ENCODE measurements at places on chromosomes 3 and 15.

GRCh38 chr3:3107181-3107580, 3.0 kb downstream of the IL5RA start:
- DNase-seq: no peak

- no peak for DNase-seq
Measured at GRCh38 chr3:156750191-156750873, 75.8 kb upstream of the LEKR1 start.

- no peak for DNase-seq
Measured at GRCh38 chr15:41554915-41555314, 4.1 kb upstream of the TYRO3 start.

- no peak for DNase-seq
Measured at GRCh38 chr3:41050144-41050543, 149.2 kb upstream of the CTNNB1 start.

- no peak for DNase-seq
Measured at GRCh38 chr3:156316076-156316475, 195.7 kb downstream of the KCNAB1 start.

- no peak for DNase-seq
Measured at GRCh38 chr15:39960411-39960810, 26.5 kb downstream of the EIF2AK4 start.

DNA sequence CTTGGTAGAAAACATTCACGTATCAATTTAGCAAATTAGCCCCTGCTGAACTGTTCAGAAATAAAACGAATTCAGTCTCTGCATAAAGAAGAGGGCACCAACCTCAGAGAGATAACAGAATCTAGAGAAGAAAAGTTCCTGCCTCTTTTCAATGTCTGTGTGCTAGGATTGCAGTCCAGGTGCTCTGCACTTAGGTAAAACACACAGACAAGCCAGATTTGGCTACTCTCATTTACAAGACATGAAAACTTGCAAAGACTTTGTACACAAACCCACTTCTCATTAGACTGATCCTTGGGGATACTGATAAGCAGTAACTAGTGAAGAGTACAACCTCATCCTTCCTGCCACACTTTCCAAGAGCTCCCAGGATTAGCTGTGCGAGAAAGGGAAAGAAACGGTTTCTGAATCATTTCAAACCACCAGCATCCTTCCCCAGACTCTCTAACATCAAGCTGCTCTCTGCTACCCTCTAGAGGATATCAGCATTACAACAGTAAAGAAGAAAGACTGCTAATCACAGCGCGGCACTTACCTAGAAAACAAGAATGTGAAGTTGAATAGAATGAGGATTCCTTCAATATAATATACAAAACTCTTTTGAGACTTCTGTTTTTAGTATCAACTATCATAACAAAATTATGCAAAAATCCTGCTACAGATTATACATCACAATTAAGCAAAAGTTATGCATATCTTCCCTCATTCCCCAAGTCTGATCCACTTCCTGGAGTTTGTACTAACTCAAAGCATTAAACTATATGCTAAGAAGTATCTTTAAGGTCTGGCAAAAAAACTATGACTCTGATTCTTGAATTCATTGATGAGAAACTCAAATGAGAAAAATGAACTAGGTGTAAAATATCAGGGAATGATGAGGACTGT, 306.4 kb downstream of the MAGI1 start:
- DNase-seq: no peak

GRCh38 chr3:150447084-150447483, 39.0 kb downstream of the TSC22D2 start:
- DNase-seq: no peak

DNA sequence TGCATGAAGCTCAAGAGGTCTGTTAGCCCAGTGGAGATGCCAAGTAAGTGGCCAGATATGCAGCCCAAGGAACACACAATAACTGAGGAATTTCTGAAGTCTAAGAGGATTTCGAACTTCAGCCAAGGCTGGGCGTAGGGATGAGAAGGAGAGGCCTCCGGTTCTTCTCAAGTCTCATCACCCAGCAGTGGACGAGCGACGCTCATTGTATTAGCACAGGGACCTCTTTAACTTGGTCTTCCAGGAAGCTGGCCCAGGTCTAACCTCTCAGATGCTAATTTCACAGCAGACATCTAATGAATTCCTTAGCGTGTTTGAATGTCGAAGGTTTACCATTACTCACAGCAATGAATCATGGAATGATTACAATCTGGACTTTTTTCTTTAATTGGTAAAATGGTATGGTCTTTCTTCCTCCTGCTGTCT, 85.0 kb downstream of the HES1 start:
- no peak for DNase-seq

DNA sequence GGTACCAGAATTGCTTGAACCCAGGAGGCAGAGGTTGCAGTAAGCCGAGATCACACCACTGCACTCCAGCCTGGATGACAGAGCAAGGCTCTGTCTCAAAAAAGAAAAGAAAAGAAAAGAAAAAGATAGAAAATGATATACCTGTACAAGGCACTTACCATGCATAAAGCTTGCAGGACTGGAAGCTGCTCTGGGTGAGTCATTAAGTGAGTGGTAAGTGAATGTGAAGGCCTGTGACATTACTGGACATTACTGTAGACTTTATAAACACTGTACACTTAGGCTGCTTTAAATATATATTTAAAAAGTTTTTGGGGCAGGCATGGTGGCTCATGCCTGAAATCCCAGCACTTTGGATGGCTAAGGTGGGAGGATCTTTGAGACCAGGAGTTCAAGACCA, 99.2 kb downstream of the SLMAP start:
- no peak for DNase-seq

DNA sequence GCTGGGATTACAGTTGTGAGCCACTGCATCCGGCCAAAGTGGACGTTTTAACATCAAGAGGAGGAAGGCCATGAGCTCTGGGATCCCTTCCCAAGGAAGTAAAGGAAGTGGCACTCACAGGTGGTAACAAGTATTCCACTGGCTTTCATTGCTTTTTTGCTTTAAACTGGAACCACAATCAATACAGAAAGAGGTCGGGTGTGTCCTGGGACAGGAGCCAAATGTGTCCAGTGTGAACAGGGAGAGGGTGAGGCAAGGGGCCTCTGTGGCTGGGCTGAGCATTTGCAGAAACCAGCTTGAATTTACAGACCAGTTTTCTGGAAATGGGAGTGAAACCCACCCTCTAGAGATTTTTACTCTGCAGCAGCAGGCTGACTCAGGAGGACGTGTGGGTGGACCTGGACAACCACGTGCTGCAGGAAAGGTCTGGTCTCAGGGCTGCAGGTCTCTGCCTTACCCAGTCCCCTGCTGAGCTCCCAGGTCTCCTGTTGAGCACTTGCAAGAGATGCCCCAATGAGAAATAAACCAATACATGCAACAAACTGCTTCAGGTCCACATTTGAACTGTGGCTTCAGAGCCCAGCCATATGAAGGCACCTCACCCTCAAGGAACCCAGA, 42.8 kb upstream of the TMEM115 start:
- DNase-seq: no peak

GRCh38 chr3:113953677-113954076, 5.9 kb downstream of the ZDHHC23 start:
- DNase-seq: no peak

- DNase-seq: no peak
Measured at GRCh38 chr3:185763347-185764005, 61.4 kb downstream of the IGF2BP2 start.

- DNase-seq: no peak
Measured at GRCh38 chr15:91065505-91065904, 34.6 kb upstream of the SV2B start.

- DNase-seq: no peak
Measured at GRCh38 chr3:191123946-191124345, 75.1 kb upstream of the OSTN start.

DNA sequence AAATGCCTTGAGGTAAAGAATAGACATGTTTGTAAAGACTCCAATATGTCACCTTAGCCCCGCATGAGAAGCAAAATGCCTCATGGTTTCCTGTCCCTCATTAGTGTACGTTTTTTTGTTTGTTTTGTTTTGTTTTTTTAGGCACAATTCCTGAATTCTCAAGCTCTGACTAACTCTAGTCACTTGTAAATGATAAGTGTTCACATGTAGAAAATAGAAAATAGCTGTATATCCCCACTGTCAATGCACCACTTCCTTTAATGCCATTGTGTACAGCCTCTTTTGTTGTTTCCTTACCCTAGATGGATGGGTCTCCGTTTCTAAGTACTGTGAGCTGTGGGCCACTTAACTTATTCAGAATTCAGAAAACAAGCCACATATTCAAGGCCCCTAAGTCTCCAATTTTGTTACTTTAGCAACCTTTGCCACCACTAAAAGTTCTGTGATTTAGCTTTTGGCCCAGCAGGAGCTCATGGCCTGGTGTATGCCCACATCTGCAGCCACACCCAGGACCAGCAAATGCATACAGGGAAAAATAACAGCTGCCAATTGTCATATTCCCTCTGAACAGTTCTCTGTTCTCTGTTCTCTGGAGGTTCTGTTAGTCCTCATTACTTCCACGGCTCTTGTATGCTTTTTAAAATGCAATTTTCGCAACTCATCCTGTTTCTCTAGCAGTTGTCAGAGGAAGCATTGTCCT, 655.5 kb downstream of the GBE1 start:
- no peak for DNase-seq

GRCh38 chr3:129535075-129535474, 6.6 kb downstream of the RHO start:
- no peak for DNase-seq

All from activated effector memory CD4-positive, alpha-beta T cell treated with Interleukin-2 at 50 U/mL for 16 hours (primary cell).